ENCODE measurements at places on chromosomes 7 and 10.

DNA sequence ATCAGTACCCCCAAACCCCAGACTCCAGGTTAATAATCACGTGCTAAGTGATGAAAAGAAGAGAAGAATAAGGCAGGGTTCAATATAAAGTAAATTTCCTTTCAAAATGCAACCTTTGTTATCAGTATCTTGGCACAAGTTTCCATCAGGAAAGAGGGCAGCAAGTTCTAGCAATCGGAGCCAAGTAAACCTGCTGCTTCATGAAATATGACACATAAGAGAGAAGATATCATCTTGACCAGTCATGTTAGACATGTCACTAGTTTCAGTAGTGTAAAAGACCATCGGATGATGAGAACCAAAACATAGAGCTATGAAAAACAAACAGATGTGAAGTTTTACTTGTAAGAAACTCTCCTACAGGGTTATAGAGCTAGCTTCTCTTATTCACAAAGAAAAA is 44.0 kb downstream of the AASS start:
- no peak for DNase-seq

DNA sequence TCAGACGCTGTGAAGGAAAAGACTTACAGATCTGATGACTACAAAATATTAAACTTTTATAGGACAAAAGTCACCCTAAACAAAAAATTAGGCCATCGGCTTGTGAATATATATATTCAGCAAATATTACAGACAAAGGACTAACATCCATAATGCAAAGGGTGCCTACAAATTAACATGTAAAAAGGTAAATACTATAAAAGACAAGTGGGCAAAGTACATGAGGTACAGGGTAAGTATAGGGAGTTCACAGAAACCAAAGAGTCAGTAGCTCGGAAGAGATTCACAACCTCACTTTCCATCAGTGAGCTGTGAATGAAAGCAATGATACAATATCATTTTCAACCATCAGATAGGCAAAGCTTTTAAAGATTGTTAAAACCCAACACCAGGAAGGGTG is 16.7 kb upstream of the KLF14 start:
- no peak for DNase-seq

DNA sequence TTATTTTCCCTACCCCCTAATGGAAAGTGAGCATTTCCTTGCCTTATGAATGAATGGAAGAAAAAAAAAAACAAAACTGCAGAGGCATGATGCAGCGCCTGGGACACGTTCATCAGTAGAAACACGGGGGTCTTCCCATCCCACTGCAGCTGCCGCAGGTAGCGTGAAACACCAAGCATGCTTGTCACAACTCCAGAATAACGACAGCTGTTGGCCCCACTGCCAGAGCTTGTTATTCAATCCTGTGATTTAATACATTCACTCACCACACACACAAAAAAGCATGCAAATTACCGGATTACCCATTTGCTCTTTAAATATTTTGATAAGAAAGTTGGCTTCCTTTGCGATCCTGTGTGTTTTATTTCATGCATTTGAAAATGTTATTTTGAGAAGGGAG is 48.4 kb upstream of the GNA12 start:
- DNase-seq = no peak

- no peak for DNase-seq
Measured at GRCh38 chr7:30224511-30225062, 59.8 kb upstream of the ZNRF2 start.

GRCh38 chr7:81447351-81447952 is 322.4 kb downstream of the HGF start:
- no peak for DNase-seq

- DNase-seq = no peak
Measured at GRCh38 chr7:118845791-118846190, 621.3 kb downstream of the ANKRD7 start.

DNA sequence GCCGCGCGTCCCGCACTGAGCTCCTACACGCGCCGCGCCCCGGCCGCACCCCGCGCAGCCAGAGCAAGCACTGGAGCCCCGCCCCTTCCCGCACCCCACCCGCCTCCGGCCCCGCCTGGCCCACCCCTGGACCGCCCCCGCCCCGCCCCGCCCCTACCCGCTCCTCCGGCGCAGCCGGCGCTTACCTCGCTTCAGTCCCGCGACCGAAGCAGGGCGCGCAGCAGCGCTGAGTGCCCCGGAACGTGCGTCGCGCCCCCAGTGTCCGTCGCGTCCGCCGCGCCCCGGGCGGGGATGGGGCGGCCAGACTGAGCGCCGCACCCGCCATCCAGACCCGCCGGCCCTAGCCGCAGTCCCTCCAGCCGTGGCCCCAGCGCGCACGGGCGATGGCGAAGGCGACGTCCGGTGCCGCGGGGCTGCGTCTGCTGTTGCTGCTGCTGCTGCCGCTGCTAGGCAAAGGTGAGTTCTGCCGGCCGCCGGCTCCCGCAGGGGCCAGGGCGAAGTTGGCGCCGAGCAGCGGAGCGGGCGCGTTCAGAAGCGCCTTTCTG is at the start of gene RET:
RET (plus strand) TSS at position 194 of the 545 bp plus-strand sequence; CDS start at position 384, 190 bp downstream.
- DNase-seq = peak; percentile 15

- no peak for DNase-seq
Measured at GRCh38 chr10:42984761-42985325, 92.0 kb upstream of the RET start.

Data from activated T-cell treated with anti-CD3 and anti-CD28 coated beads for 48 hours (primary cell).